Thymus (tissue), 14 donors: ENCODE measurements at places on chromosomes 13 and 19. TPM values are rescaled to one million over a fixed set of nuclear protein-coding genes. Genes with fewer than 3 reads are reported as not detected.

DNA sequence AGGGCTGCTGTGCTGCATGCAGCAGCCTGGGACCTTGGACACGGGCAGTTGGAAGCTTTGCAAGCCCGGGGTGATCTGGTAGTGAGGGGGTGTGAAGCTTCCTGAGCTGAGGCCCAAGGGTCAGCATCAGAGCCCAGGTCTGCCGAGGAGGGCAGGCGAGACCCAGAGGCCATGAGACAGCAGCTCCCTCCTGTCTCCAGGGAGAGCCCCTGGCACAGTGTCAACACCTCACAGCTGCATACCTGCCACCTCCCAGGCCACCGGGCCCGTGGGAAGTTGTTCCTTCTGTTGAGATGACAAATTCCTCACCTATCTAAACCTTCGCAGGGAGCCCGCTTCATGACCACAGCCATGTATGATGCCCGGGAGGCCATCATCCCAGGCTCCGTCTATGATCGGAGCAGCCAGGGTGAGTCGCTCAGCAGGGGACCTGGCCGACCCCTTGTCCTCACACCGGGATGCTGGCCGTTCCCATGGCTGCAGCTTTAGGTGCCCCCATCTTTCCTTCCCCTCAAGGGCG lies 32.1 kb downstream of the CERS1 start:
- DNase-seq: no peak
- peaks cover 96% of the 10 kb centered on the region for H3K36me3 ChIP-seq
- no peak overlapping the region for H3K4me3 ChIP-seq
- no peaks in the 10 kb centered on the region for H3K4me1 ChIP-seq
- peaks cover 18% of the 10 kb centered on the region for H3K27me3 ChIP-seq
- H3K27ac ChIP-seq: no peak overlapping the region

DNA sequence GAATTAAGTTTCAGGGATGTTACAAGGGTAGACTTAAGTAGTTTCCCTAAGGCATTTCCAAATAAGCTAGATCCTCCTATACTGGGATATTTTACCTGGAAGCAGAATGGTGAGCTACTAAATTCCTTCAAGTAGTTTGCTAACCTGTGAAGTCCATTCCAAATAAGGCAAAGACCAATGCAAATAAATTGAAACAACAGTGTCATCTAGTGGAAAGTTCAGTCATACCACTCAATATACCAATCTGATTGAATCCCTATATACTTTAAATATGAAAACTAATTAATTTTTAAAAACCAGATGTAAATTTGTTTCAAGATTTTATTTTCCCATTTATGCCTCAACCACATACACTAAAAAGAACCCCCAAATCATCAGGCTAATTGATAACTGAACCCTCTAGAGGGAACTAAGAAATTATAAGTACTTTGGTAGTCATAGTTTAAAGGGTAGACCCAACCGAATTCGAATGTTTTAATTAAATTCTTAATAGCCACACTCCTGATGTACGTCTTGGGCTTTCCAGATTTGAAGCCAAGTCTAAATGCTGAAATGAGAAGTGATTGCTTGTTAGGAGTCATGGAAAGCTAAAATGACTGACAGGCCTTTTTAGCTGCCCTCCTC lies 223.7 kb downstream of the TBC1D4 start:
- H3K4me3 ChIP-seq: no peak overlapping the region
- no peak overlapping the region for H3K27ac ChIP-seq
- no peaks in the 10 kb centered on the region for H3K36me3 ChIP-seq
- no peaks in the 10 kb centered on the region for H3K27me3 ChIP-seq
- DNase-seq: no peak

Gene CDX2
- total RNA-seq: 0.09 TPM

Gene CYP4F8
- 0.28 TPM for total RNA-seq
